ENCODE measurements at places on chromosomes 3 and 15.

GRCh38 chr3:126349611-126350501 lies 7.4 kb downstream of the KLF15 start:
- DNase-seq, result no peak

DNA sequence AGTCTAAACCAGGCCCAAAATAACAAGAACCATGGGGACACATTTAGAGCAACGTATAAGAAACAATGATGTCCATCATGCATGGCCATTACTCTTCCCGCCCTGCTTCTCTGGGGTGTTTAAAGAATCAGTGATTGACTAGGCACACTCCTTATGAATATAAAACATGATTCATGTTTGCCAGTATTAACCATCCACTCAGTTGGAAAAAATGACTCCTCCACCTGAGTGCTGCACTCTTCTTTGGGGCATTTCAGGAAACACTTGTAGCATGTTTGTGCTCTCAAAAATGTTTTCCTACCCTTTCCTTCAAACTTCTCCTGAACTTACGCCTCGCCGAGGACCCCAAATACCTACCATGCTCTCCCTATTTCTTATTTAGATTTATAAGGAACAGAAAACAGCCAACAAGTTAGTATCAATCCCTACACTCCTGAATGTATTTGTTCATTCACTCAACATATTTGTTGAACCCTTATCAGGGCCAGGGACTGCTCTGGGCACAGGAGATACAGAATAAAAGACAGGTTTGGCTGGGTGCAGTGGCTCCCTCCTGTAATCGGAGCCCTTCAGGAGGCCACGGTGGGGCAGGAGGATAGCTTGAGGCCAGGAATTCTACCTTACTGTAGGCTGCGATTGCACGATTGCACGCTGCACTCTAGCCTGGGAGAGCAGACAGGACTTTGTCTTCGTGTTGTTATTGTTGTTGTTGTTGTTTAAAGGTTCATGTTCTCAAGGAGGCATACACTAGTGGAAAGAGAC lies 137.0 kb downstream of the TMCO5A start:
- no peak for DNase-seq

- no peak for DNase-seq
Measured at GRCh38 chr3:129211772-129212171, 28.1 kb upstream of the CNBP start.

DNA sequence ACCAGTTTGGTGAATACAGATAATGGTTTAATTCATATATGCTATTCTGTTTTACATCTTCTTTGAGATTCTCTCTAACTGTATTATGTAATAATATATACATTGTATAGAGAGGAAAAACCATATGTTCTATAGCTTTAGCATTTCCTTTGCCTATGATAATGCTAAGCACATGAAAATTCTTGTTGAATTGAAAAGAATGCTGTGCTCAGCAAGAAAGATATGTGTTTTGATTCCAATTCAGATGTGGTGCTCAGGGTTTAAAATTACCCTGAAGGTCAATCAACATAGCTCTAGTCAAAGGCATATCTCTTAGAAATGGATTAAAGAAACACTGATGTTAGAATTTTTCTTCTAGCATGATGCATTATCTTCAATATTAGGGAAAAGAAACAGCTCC lies 8.5 kb upstream of the TUSC7 start:
- DNase-seq, result no peak

DNA sequence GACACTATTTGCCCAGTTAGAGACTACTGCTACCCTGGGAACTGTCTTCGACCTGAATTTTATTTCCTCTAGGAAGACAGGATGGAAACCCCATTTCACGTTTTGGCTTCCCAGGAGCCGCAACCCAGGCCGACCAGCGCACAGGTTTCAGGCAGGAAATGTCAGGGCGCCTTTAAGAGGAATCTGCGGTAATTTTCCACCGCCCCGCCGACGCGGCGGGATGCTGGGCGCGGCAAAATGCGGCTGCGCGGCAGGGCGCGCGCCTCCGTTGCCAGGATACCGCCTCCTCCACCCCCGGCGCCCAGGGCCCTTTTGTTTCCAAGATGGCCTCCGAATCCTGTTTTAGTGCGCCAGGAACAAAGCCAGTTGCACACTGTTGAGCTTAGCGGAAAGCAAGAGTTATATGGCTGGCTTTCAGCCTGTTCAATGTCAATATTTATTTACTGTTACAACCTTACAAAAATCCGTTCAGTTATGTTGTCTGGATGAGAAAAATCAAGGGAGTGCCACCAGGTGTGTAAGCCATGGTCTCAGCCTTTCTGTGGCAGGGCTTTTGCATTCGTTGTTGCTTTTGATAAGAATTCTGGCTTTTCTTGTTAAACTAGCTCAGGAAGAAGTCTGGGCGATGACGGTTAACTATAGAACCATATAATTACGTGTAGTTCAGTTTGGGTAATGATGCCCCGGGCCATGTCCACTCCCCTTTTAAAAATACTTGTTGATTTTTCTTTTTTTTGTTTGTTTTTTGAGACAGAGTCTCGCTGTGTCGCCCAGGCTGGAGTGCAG lies 79.7 kb upstream of the CHD2 start:
- no peak for DNase-seq

GRCh38 chr3:161008086-161008485 lies 97.1 kb downstream of the B3GALNT1 start:
- DNase-seq, result no peak

GRCh38 chr3:186166036-186166435 lies 57.1 kb upstream of the ETV5 start:
- no peak for DNase-seq

GRCh38 chr15:31268911-31269784 lies 57.5 kb upstream of the KLF13 start:
- no peak for DNase-seq

GRCh38 chr3:71003511-71003910 lies 580.0 kb downstream of the FOXP1 start:
- DNase-seq, result no peak

DNA sequence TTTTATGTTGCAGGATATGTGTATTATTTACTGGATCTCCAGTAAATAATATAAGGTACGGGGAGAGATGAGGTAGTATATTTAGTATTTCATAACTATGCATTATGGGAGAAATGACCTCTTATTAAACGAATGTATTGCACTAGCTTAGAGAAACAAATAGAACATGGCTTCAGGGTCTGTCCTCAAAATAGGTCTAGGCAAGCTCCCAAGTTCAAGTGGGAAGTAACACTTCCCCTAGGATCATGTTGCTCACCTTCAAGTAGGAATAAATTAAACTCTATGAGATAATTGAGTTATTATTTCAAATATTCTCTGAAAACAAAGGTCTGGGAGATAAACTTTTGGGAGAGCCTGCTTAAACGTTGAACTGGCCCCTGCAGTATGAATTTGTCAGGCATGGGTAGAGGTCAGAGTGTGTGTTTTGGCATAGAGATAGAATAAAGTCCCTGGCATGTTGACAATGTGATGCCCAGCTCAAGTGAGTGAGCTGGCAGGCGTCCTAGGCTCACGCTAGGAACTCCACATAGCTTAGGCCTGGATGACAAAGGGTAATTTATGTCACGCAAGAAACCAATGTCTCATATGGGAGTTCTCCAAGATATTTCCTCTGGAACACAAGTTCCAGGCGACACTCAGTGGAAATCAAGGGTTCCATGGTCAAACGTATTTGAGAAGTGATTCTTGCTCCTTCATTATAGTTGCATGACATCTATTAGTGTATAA lies 236.8 kb downstream of the CACNA2D3 start:
- no peak for DNase-seq

DNA sequence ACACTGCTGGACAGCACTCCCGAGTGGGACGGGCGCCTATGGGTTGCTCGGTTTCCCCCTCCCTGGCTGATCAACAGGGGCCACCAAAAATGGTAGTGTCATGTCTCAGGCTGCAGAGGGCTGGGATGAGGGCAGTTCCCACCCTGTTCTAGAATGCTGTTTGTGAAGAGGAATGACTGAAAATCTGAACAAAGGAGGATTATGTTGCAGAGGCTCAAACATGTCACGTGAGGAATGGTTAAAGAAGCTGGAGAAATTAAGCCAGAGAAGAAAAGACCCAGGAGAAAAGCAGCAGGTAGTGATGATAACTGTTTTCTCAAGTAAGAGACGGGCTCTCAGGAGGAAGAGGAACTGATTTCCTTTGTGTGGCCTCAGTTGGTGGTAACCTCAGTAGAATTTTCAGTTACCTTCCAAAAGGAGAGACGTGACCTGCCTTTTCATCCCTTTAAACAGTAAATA lies 10.4 kb downstream of the SPG21 start:
- DNase-seq, result no peak

DNA sequence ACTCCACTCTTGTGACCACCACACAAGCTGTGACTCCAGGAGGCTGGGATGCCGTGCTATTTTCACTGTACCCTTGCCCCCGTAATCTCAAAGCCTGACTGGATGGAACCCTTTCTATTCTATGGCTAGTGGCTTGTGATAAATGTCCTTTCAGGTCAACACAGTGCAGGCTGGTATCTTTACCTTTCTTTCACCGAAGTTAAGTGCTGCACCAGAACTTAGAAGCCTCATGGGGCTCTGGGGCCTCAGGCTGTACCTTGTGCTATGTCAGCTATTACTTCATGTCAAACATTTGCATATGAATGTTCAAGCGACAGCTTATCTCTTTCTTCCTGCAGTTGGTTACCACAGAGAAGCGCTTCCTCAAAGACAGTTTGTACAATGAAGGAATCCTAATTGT lies 66.8 kb downstream of the RPL39L start:
- no peak for DNase-seq

- DNase-seq, result no peak
Measured at GRCh38 chr3:60585918-60586317, 665.3 kb downstream of the FHIT start.

GRCh38 chr3:183385698-183386613 lies 42.5 kb downstream of the MCF2L2 start:
- no peak for DNase-seq

- DNase-seq, result no peak
Measured at GRCh38 chr15:94231723-94232468, 535 bp downstream of the MCTP2 start.

DNA sequence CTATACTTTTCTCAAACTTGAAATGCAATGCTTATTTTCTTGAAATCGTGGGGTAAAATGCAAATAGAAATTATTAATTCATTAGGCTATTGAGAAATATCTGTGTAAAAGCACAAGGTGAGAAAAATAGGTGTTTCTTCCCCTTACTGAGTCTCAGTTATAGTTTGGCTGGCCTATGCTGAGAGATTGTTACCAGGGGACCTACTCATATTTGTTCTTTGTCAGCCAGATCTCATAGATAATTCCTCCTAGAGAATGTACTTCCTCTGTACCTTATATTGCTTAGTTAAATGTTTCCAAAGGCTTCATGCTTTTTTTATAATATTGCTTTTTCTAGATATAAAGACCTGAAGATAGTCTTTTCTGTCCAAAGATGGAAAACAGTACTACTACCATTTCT lies 60.0 kb upstream of the TRPC1 start:
- no peak for DNase-seq

- no peak for DNase-seq
Measured at GRCh38 chr3:123667784-123668183, 82.9 kb upstream of the HACD2 start.

- DNase-seq, result no peak
Measured at GRCh38 chr3:426072-426471, 229.5 kb downstream of the CHL1 start.

- no peak for DNase-seq
Measured at GRCh38 chr15:92205255-92205739, 188.4 kb upstream of the ST8SIA2 start.

GRCh38 chr15:89385596-89386331 lies 51.1 kb upstream of the POLG start:
- no peak for DNase-seq

- DNase-seq, result no peak
Measured at GRCh38 chr3:188605231-188605630, 451.3 kb downstream of the LPP start.

DNA sequence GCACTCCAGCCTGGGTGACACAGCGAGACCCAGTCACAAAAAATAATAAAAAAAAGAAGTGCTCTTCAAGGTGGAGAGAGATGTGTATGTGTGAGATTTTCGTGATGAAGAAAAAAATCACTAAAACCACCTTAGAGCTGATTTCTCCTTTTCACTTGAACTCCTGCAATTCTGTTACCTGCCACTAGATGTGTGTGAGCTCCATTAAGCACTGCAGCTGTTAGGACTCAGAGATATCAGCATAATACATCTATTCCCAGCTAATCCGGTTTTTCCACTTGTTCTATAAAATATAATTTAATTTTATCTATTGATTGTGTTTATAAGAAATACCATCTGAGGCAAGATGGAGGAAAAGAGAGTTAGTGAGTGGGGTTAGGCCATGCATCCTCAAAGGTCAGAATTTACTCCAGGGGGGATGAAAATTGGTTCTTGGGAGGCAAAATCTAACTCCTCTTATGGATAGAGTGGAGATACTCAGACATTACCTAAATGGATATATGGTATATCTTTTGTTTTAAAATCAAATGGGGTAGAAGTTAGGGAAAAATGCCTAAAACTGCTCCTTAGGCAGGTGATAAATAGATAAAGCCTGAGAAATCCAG lies 152.7 kb downstream of the IL20RB start:
- DNase-seq, result no peak

DNA sequence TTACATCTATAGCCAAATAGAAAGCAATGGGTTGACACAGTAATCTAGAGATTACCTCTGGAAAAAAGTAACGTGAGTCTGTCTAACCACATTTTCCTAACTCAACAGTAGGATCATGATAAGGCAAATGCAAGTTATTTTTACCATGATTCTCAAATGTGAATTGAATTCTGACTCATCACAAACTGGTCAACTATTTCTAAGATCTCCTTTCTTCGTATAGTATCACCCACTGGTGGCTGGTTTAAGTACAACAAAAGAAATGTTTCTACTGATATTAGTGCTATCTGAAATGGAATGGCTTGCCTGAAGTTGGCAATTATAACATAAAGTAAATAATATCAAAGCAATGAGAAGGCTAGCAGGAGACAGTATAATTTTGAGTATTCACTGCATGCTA lies 102.2 kb downstream of the ABI3BP start:
- DNase-seq, result no peak

DNA sequence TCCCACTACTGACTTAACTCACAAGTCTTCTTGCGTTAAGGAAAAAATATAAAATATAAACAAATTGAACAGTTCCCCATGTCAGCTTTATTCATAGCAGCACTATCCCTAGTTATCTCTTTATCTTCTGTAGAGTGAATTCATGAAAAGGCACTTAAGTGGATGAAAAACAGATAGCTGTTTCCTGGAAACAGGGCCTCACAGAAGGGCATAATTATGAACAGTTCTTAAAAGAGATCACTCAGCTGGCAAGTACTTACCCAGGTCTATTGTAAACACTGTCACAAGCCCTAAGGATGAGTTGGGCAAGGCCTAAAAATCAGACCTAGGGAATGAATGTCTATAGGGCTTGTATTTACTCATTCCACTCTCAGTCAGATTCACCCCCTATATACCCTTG lies 10.7 kb downstream of the MB21D2 start:
- DNase-seq, result no peak
